ENCODE measurements at places on chromosomes 1 and 21.

DNA sequence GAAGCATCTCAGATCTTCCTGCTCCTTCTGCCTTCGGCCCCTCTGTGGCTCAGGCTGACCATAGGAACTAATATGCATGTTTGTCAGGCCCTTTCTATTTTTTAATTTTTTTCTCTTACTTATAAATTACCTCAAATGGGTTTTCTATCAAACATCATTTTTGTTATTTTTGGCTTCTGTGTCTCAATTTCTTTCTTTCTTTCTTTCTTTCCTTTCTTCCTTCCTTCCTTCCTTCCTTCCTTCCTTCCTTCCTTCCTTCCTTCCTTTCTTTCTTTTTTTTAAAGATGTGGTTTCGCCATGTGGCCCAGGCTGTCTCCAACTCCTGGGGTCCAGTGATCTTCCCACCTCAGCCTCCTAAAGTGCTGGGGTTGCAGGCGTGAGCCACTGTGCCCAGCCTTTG is 36.2 kb upstream of the TLR5 start:
- DNase-seq = no peak

GRCh38 chr1:38778521-38778920 is 81.1 kb downstream of the RRAGC start:
- DNase-seq = no peak

DNA sequence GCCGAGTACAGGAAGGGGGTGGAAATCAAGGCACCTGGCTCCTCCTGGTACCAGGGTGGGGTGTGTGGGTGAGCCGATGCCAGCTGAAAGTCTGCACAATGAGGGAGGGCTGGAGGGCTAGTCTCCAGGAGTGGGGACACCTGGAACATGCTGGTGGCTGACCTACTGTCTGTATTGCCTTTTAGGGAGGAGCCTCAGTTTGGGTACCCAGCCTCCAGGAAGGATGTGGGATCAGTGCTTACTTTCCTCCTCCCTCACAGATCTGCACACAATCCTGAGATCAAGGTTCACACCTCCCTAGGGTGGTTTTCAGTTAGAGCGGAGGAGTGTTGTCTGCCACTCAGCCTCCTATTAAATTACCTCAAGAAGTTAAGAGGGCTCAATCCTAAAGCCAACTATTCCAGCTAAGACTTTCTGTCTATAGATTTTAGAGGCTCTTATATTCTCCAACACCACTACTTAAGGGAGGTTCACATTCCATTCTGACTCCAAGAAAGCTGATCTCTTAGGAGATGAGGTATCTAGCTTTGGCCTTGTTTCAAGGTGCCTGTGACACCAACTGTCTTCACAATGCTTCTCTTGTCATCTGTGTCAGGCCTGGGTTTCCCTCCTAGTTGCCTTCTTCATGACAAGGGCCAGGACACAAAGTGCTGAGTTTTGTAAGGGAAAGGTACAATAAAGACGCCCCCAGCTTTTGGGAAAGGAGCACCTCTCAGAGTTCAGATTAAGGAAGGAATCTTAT is 15.7 kb downstream of the SSR2 start:
- no peak for DNase-seq

DNA sequence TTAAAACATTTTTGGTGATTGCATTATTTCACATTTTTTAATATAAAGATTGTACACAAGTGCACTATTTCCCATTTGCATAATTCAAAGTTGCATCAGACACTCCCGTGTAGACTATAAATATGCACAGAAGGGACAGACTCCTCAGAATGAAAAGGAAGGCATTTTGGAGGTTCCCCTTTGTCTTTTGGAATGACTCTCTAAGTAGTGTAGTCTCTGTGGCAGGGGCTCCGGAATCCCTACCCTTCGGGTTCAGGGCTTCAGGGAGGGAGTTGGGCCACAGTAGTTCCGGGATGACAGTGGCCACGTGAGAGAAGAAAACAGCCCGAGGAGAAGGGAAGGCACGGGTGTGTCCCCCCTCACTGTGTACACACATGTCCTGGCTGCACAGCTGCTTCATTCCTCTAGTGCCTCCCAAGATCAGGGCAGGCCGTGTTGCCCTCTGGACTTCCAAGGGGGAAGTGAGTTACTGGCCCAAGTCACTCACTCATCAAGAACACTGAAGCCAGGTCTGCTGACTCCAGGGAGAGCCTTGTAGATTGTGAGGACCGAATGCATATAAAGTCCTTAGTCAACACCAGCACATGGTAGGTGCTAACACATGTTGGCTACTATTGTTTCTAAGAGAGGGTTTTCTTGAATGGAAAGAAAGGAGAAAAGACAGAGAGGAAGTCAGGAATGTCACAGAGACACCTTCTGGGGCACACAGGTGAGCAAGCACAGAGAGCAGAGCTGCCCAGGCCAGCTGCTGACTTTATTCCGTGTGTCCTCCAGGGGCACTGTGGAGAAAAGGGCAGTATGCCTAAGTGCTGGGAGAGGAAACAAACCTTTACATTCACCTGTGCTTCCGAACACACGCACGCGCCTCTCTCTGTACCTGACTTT is 39.8 kb downstream of the LHX4 start:
- no peak for DNase-seq

DNA sequence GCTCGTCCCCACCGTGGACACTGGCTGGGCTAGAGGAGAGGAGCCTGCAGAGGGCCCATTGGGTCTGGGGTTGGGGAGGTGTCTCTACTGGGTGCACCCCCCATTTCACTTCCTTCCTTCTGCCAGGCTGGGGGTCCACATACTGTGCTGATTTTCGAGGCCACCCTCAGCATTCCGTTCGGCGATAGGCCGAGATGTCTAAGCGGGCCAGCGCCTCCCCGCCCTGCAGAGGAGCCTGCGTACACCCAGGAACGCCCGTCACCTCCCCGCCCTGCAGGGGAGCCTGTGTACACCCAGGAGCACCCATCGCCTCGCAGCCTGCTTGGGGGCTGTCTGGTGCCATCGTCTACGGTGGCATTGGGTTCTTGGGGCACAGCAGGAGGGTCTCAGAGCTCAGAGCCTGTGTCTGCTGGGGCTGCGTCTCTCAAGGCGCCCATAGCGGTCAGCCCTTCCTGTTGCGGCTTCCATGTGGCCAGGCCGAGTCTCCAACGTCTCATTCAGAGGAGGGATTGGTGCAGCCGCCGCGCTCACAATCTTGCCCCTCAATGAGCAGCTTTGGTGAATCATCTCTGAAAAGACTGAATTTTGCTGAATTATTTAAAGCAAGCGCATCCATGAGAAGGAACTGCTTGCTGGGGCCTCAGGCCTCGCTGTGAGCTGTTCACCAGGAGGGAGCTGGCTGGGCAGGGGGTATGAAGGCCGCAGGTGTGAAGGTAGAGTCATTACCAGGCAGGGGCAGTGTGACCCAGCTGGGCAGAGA is 30.7 kb upstream of the AGPAT3 start:
- DNase-seq = no peak

DNA sequence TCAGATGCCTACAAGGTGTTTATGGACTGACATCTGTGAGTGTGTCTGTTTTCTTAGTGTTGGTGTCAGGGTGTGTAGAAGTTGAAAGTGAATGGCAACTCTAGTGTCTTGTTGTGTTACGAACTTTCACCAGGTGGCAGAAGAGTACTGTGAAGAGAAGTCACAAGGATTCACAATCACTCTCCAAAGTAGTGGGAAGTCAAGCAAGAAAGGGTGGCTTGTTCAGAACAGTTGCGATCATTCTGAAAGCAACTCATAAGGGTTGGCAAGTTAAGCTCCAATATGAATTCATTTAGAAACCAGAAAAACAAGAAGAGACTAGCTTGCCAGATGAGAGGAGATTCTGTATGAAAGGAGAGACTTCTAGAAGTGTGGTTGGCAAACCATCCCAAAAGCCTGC is 86.1 kb downstream of the FASLG start:
- DNase-seq = peak; percentile 77

DNA sequence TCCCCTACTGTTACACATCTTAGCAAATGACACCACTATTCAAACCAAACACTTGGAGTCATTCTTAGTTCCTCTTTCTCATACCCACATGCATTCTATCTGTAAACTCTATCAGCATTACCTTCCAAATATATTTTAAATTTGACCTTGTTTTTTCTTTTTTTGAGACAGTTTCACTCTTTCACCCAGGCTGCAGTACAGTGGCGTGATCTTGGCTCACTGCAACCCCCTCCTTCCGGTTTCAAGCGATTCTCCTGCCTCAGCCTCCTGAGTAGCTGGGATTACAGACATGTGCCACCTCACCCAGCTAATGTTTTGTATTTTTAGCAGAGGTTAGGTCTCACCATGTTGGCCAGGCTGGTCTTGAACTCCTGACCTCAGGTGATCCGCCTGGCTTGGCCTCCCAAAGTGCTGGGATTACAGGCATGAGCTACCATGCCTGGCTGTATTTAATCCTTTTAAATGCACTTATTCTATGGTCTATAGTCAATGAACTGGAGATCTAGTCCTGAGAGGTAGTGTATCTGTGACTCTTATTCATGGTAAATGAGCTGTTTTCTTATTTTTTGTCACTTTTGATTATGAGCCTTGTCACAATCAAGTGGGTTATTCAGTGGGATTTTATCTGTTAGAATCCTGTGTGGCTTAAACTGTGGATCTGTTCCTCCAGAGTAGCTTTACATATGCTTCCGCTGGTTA is 73.1 kb downstream of the GATAD2B start:
- DNase-seq = no peak

DNA sequence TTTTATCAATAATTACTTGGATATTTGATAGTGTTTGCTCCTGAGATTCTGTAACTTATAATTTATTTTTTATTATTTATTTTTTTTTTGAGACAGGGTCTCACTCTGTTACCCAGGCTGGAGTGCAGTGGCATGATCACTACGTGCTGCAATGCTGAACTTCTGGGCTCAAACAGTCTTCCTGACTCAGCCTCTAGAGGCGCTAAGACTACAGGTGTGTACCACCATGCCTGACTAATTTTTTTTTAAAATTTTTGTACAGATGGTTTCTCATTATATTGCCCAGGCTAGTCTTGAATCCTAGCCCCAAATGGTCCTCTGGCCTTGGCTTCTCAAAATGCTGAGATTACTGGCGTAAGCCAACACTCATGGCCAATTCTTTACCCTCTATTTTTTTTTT is 845.5 kb upstream of the ADGRL4 start:
- no peak for DNase-seq

DNA sequence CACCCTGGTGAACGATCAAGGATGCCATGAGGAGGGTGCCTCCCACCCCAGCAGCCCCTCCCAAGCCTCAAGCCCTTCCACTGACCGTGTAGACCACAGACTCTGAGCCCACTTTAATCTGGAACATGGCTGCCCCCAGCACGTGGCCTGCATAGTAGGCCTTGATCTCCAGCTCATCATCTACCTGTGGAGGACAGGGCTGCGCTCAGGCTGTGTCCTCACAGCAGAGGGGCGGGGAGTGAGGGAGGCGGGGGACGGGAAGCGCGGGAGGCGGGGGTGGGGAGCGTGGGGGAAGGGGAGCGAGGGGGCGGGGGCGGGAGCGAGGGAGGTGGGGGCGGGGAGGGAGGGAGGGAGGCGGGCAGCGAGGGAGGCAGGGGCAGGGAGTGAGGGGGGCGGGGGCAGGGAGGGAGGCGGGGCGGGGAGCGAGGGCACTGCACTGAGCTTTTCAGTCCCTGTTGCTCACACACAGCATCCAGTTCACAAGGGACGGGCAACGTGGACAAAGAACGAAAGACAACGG is 7.1 kb downstream of the PUSL1 start:
- DNase-seq = no peak

DNA sequence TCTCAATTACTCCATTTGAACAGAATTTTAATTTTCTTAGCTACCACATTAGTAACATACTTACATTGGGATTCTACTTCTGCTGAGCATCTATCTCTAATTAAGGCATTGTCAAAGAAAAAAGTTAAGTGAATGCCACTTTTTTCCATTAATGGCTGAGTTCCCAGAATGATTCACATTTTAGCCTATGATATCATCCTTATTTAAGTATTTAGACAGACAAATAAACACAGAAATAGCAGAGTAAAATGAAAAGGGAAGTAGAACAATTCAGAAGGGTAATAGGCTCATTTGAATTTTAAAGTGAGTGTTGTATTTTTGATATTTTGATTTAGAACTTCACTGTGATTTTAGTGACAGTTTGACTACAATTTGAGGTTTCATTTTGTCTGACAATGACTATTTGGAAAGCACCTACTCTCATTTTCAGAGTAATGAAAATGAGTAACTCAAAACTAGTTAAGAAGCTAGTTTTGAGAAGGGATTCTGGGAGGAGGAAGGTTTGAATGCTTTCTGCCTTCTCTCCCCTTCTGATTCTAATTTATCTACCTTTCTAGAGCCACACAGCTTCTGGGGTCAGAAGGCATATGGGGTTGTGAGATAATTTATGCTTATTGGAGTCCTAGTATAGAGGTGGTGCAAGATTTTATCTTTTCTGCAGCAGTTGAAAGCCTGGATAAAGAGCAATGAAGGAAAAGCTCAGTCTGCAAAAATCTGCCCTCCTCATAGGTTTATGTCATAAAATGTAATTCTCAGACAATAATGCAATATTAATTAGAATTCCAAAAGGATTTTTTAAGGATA is 15.5 kb downstream of the LYPLAL1 start:
- peak; percentile 42 for DNase-seq
